ENCODE measurements at places on chromosomes 2 and 18.

DNA sequence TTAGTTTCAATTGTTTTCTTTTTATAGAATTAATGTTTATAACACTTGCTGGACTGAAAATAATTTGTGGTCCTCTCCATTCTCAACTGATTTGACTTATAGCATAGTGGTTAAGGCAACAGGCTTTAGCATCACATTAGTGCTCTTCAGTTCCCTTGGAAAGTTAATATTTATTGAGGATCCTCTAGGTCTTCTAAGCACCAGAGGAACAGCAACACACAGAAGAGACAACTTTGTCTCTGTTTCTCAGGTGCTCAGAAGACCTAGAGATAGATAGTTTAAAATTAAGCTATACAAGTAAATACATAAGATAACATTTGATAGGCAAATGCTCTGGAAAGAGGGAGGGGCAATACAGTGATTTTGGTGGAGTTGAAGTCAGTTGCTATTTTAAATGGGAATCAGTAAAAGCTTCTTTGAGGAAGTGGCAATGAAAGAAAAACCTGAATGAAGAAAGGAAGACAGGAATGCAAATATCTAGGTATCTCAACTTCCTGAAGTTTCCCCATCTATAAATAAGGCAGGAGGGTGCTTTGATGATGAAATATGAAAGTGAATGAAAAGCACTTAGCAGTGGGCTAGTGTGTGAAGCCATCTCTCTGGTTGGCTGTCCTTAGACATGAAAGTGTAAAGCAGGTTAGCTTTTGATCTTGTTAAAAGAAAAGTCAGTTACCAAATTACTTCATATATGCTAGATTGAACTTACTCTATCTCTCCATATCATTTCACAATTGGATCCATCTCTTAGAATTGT is 7.9 kb downstream of the NEUROD1 start:
- DNase-seq: no peak

DNA sequence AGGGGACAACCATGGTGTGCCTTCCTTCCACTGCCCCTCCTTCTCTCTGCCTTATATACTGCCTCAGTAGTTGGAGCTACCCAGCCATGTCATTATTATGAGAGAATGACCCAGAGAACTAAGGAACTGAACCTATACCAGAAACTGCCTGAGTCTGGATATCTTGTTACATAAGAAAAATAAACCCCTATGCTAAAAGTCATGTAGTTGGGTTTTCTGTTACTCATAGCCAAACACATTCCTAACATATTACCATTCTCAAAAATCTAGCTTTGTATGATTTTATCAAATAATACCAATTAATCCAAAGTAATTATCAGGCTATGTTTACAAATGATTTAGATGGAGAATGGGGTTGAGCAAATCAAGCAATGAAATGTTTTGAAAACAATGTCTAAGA is 15.0 kb upstream of the KLF7 start:
- DNase-seq: no peak

GRCh38 chr2:73197579-73197978 is 4.8 kb upstream of the NOTO start:
- DNase-seq: no peak

GRCh38 chr2:27182346-27182745 is 29.5 kb upstream of the ATRAID start:
- DNase-seq: no peak

DNA sequence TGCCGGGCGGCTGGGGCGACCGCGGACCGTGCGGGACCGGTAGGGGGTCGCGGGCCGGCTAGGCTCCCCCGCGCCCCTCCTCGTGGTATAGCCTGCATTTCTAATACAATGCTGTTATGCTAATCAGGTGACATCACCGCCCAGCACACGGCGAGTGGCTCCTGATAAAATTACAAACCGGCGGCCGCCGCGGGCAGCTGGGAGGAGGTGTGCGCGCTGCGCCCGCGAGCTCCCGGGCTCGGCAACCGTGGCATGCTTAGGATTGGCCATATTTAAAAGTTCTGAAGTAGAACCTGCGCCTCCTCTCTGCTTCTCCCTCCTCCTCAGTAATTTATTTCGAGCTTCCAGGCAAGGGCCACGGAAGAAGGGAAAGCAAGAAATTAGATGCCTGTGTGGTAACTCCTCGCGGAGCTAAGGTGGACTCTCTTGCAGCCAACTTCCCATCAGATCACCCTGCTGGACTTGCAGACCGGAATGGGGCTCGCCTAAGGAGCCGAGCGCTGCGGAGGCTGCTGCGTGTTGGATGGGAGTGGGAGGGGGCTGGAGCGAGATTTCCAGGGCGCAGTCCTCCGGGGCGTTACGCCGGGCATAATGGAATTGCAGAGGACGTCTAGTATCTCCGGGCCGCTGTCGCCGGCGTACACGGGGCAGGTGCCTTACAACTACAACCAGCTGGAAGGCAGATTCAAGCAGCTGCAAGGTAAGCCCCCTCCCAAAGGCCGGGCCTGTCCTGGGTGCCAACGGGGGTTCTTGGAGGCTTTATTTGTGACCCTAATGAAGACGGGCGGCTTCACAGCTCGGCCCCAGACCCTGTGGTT is 102.3 kb downstream of the SPTBN1 start:
- DNase-seq: peak; percentile 49

- peak; percentile 76 for DNase-seq
These were observed 3.9 kb upstream of the SPRED2 start for GRCh38 chr2:65436169-65436823.

GRCh38 chr2:4635289-4635688 is 931.9 kb downstream of the DCDC2C start:
- DNase-seq: no peak

DNA sequence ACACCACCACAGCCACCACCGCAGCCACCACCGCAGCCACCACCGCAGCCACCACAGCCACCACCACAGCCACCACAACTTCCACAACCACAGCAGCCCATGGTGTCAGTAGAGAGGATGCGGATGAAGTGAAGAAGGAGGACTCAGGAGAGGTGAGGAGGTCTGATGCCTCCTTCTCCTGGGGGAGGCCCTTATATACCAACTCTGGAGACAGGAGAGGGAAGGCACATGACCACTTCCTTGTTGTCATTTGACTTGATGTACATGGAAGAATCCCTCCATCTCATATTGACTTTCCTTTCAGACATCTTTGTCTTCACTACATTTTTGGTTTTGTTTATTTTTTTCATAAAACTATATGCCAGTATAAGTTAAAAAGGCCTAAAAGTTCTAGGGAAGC is at the start of gene SCYGR3:
Gene SCYGR3, minus strand, starts transcription at position 101 of the 400 bp plus-strand sequence. Its CDS starts 0 bp downstream, at position 101.
- DNase-seq: no peak

DNA sequence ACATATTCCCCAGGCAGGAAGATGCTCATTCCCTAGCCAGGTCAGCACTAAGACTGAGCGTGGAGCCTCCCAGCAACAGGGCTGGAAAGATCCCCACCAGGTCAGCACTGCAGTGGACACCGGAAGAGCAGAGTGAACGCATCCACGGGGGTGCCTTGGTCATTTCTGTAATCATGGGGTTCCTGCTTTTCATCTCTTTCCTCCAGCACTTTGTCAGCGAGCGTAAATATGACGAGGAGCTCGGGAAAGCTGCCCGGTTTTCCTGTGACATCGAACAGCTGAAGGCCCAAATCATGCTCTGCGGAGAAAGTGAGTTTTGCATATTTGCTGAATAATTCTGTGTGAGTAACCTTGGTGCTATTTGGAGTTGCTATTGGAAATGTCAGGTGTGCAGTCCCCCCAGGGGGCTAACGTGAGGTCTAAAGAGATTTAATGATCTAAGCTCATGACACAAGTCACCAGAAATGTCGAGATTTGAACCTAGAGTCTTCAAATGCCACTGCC is 40.1 kb downstream of the KCTD18 start:
- DNase-seq: no peak

GRCh38 chr18:79596446-79597175 is 83.0 kb upstream of the CTDP1 start:
- no peak for DNase-seq

- DNase-seq: no peak
These were observed 102.4 kb downstream of the ASB1 start for GRCh38 chr2:238528953-238529781.

GRCh38 chr2:174486563-174487107 is at the start of gene GPR155:
Gene GPR155, minus strand, starts transcription at chr2:174487029. Its CDS starts 5,073 bp downstream, at chr2:174481956.
- no peak for DNase-seq

- no peak for DNase-seq
These were observed 575.4 kb downstream of the ARHGAP15 start for GRCh38 chr2:143704451-143705106.

- no peak for DNase-seq
These were observed 140.1 kb downstream of the MAIP1 start for GRCh38 chr2:200095436-200095835.

DNA sequence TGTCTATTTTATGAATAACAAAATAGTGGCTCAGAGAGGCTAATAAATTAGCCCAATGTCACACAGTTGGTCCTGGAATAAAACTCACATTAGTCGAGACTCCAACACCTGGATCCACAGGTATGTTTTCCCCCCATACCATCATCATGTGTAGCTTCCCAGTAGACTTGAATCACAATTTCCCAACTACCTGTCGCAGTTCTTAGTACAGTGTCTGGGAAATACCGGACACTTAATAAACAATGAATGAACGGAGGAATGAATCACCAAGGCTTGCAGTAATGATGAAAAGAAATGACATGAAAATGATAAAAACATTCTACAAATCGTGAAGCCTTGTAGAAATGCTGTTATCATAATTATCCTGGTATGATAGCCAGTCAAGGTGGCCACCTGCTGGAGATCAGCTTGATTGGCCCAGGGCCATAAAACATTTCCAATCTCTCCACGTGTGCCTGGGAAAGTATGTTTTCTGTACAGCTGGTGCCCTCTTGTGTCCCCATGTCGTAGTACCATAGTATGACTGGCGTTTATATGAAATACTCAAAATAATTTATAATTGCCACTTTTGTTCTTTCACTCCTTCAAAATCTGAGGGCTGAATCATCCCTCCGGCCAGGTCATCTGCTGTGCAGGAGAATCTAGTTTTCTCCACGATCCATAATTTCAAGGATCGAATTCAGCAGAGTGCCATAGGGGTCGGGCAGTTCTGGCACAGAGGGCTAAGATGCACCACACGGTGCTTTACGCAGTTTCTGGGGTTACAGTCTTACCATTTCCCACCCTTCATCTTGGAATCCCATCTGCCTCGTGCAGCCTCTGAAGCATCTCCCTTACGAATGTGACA is 95.4 kb downstream of the LAMA1 start:
- peak; percentile 25 for DNase-seq

- DNase-seq: no peak
These were observed 48.5 kb downstream of the SERPINB7 start for GRCh38 chr18:63823516-63824219.

DNA sequence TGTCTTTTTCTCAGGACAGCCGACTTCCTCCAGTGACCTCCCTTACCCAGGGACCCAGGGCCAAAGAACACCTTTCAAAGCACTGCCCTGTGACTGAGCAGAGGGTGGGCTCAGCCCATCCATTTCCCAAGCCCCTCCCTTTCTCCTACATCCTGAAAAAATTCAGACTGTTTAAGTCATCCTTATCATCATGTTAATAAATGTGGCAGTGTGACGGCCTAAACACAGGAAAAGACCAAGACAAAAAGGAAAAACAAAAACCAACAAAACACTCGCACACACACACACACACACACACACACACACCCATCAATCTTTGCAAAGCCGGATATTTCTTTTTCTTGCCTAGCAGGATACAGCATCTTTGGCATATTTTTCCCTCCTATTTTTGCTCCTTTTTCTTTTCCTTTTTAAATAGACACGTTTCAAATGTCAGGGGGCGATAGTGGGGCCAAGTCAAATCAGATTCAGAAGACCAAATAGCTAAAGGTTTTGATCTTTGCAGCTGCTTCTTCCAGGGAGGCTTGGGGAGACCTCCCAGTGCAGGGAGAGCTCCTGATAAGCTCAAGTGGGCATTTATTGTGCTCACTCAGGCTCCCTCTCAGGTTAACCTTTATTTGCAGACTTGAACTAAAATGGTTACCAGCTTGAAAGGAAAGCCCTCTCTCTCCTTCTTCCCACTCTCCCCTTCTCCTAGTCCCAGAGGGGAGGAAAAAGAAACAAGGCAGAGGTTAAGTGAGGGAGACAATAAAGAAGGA is 39.5 kb upstream of the NRP2 start:
- no peak for DNase-seq

- no peak for DNase-seq
These were observed 1.5 kb downstream of the EFR3B start for GRCh38 chr2:25043241-25043867.

- DNase-seq: no peak
These were observed 159.2 kb upstream of the SCN7A start for GRCh38 chr2:166653185-166653813.

- no peak for DNase-seq
These were observed 406.9 kb downstream of the LNPK start for GRCh38 chr2:175595139-175595538.

DNA sequence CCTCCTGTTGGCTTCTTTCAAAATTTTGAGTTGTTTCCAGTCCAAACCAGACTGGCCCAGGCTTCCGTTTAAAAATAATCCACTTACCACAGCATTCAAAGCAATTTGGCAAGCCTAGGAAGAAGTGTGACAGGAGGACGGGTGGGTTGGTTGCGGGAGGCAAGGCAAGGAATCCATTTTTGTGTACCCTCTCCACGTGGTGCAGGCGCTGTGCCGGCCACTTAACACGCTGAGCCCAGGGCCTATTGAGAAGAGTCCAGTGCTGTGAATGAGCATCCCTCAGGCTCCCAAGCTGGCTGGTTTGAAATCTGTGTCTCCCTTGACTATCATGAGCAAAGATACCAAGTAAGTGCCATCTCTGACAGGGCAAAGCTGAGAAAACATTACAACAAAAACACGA is 160.9 kb downstream of the NCKAP5 start:
- DNase-seq: no peak

- DNase-seq: no peak
These were observed at the start of gene SLC35F6 for GRCh38 chr2:26764078-26764887. Gene SLC35F6, plus strand, starts transcription at chr2:26764284. Its CDS starts 66 bp downstream, at chr2:26764350.

DNA sequence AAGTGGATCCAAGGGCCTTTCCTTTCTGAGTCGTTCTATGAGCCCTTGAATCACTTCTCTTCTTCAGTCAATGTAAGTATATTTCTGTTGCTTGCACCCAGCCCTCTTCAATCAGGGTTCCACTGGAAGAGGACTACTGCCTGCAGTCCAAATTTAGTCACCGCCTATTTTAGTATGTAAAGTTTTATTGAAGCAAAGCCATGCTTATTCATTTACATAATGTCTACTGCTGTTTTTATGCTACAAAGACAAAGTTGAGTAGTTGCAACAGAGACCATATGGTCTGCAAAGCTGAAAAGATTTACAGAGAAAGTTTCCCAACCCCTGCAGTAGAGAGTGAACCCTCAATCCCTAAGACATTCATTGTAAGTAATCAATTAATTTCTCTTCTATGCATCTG is 332.5 kb upstream of the TNP1 start:
- no peak for DNase-seq

- no peak for DNase-seq
These were observed 31.0 kb upstream of the RMDN2 start for GRCh38 chr2:37894047-37894446.

- DNase-seq: no peak
These were observed 72.2 kb downstream of the MAP2 start for GRCh38 chr2:209495855-209496585.

- DNase-seq: no peak
These were observed 156.4 kb downstream of the COPS8 start for GRCh38 chr2:237242091-237242536.

- DNase-seq: peak; percentile 5
These were observed 13.3 kb upstream of the RAB17 start for GRCh38 chr2:237603718-237604362.
